ENCODE measurements at places on chromosomes 11 and 22.

GRCh38 chr11:47352556-47352955 is at the start of gene MYBPC3:
Gene MYBPC3 (minus strand): TSS chr11:47352702. CDS start chr11:47352647, 55 bp downstream.
- no peak for DNase-seq

DNA sequence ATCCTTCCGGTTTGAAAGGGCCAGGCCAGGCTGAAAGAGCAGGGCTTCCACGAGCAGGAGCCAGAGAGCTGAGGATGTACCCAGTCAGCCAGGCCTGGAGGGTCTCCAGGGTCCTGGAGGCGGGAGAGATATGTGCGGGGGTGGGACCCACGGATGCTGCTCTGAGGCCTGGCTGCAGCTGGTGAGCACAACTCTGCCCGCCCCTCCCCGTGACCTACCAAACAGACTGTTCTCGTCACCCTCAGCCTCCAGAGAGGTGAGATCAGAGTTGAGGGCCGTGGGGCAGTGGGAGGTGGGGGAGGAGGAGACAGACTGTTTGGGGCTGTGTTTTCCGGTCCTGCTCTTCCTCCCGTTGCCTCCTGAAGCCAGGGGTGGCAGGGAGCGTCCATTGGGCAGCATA is 42.2 kb downstream of the TRIOBP start:
- no peak for DNase-seq

DNA sequence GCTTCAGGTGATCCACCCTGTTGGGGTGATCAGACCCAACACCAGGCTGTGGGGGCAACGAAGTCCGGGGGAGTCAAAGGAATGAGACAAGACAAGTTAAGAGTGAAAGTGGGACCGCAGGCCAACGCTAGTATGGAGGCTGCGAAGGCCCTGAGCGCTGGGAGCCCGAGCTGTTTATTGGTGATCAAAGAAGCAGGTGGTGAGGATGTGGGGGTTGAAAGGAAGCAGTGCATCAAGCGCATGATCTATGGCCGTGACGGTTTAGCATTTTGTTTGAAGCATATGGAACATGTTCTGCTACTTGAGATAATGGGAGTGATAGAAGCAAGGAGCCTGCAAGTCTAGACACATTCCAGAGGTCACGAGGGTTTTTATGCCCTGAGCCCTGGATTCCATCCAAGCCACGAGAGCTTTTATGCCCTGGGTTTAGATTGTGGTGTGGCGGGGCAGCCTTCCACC is 49.5 kb downstream of the MCHR1 start:
- peak; percentile 32 for DNase-seq

GRCh38 chr11:104830080-104830479 is 68.2 kb downstream of the CASP12 start:
- DNase-seq, result no peak

- no peak for DNase-seq
Measured at GRCh38 chr11:10414659-10415058, 40.4 kb upstream of the AMPD3 start.

DNA sequence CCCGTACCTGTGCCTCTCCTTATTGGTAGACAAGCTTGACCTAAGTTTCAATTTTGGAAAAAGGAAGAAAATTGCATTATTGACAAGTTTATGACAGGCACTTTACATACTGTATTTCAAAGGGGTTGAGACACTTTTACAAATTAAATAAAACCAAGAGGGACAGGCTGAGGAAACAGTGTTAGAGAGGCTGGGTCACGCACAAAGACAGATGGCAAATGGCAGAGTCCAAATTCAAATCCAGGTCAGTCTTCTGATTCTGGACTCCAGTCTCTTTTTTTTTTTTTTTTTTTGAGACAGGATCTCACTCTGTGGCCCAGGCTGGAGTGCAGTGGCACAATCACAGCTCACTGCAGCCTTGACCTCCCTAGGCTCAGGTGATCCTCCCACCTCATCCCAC is 10.1 kb downstream of the TRIM66 start:
- DNase-seq, result no peak

GRCh38 chr22:29443452-29443851 is 5.1 kb downstream of the RFPL1 start:
- DNase-seq, result no peak

DNA sequence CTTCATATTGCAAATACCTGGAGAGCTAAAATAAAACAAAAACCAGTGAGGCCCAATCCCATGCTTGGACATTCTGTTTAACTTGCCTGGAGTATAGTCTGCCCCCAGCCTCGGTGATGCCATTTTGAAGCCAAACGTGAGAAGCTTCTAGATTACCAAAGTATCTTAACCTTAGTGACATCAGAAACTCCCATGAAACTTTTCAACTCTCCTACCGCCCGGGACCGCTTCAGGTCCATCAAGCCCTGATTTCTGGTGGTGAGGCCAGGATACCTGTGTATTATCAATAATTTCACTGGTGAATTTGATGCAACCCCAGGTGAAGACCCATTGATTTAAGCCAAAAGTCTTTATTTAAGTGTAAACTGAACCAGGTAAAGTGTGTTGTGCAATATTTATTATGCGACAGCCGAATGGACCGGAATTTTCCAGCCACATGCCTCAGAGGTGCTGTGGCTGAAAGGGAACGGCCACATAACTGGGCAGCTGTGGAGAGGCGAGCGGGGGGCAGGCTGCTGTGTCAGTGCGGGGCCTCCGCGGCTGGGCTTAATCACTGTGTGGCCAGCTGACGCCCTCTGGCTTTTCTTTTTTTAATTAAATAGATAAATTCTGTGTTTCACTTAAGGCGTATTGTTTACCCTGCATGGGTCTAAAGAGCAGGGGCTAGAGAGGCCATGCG is 385.5 kb upstream of the B3GAT1 start:
- no peak for DNase-seq

- no peak for DNase-seq
Measured at GRCh38 chr11:70860888-70861287, 391.5 kb downstream of the SHANK2 start.

DNA sequence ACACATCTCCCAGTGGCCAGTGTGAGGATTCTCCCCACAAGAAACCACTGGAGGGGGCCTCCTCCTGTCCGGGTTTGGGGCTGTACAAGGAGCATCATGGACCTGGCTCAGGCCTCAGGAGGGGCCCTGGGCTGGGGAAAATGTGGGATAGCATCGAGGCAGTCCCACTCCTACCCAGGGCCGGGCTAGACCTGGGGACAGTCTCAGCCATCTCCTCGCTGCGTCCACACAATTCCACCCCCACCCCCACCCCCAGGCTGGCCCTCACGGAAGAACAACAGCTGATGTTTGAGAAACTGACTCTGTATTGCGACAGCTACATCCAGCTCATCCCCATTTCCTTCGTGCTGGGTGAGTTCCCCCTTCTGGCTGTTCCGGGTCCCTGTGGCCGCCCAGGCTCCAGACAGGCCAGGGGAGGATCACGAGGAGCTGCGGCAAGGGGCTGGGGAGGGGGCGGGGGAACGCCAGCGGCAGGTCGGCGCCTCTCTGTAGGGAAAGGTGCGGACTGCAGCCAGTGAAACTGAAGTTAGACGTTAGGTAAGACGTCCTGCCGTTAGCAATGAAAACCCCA is 4.8 kb downstream of the BEST1 start:
- no peak for DNase-seq

DNA sequence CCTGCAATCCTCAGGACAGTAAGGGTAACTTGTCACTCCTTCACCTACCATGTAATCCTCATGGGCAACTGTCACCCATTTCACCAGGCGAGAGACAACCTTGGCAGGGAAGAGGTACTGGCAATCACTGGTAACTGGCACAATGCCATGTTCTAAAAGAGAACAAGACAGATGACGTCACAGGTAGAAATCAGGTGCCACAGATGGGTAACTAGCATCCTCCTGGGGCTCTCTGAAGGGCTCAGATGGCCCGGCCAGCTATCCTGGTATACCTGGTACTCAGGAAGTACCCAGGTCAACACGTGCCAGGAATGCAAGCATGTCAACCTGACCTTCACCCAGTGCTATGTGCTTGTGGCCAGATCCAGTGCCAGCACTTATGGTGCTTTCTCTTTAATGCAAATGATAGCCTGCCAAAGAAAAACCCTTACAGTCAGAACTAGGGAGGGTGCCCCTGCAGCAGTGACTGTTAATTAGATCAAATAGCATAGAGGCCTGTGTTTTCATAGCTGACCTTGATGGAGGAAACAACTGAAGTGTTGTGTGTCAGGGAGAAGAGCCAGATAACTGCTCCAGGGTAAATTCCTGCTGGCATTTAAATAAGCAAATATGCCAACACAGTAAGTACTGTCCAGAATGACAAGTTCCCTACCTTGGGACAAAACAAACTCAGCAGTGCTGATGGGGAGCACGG is 36.2 kb downstream of the THOC5 start:
- DNase-seq, result no peak

DNA sequence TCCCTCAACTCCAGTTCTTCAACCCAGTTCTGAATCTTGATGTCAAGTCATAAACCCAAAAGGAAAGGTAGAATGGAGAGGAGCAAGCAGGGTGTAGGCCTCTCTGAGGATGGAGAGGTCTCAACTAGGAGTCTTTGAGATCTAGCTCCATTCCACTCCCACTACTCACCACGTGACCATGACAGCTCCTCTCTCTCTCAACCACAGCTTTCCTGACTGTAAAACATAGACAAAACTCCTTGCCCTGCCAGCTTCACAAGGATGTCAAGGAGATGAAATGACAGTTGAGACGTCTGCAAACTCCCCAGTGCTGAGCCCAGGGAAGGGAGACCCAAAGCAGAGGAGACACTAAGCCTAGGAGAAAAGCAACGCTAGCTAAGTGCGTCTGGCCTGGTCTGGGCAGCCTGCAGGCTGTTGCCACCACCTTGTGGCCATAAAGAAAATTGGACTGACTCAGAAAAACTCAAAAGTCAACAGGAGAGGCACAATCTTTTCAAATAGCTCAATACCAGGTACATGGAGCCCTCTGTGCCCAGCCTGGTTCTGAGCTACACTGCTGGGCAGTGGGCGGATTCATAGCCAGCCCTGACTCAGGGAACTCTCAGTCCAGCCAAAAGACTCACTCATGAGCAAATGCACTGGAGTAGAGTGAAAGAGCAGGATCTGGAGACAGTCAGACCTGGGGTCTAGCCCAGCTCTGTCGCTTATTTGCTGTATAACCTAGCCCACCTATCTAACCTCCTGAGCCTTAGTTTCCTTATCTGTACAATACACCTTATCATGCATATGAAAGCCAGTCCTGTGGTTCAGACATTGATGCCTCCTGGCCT is 3.4 kb downstream of the CLPB start:
- no peak for DNase-seq
